ENCODE measurements at places on chromosomes 2 and 18. TPM values are rescaled to one million over a fixed set of nuclear protein-coding genes. Genes with fewer than 3 reads are reported as not detected.

The TEKT4 gene
- not detected for total RNA-seq

The ACYP2 gene
- total RNA-seq, result 7.5 TPM

DNA sequence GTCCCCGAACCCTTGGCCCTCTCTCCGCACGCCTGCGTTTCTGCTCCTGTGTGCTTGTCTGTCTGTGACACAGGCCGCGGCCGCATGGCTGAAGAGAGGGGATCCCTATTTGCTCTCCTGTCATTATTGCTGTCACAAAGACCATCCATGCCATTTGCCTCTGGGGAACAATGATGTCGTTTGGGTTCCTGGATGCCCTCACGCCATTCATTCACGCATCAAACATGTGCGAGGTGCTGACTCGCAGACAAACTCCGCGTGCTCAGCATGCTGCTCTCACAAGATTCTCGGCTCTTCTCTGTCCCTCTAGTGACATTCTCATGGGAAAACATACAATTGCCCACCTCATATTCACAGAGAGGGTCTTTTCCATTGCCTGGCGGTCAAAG lies 67.8 kb downstream of the ASB1 start:
- H3K36me3 ChIP-seq, result no peaks in the 10 kb centered on the region
- H3K4me1 ChIP-seq, result peaks cover 28% of the 10 kb centered on the region
- no peak for DNase-seq
- H3K27me3 ChIP-seq, result no peaks in the 10 kb centered on the region

DNA sequence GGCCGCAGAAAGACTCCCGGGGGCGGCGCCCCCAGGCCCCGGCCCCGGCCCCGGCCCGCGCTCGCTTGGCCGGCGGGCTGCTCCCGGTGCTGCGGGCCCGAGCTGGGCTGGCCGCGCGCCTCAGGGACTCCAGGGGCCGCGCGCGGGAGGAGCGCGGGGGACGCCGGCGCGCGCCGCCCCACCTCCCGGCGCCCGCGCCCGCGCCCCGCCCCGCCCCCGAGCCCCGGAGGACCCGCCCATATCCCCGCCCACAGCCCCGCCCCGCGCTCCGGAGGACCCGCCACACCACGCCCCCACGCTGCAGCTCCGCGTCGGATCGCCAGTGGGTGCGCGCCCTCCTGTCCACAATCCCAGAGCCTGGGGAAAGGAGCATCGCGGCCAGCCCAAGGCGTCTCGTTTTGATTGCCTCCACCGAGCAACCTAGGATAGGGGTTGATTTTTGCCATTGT lies at the start of gene PARD6G:
PARD6G (minus strand) TSS at position 122 of the 449 bp plus-strand sequence. CDS start 166 bp downstream, outside the sequence.
- peaks cover 44% of the 10 kb centered on the region for H3K27me3 ChIP-seq
- H3K36me3 ChIP-seq, result no peaks in the 10 kb centered on the region

GRCh38 chr2:100012561-100012960 lies 129.8 kb downstream of the AFF3 start:
- H3K27ac ChIP-seq, result no peak overlapping the region
- no peak overlapping the region for H3K4me3 ChIP-seq
- no peaks in the 10 kb centered on the region for H3K36me3 ChIP-seq
- peaks cover 3% of the 10 kb centered on the region for H3K27me3 ChIP-seq

DNA sequence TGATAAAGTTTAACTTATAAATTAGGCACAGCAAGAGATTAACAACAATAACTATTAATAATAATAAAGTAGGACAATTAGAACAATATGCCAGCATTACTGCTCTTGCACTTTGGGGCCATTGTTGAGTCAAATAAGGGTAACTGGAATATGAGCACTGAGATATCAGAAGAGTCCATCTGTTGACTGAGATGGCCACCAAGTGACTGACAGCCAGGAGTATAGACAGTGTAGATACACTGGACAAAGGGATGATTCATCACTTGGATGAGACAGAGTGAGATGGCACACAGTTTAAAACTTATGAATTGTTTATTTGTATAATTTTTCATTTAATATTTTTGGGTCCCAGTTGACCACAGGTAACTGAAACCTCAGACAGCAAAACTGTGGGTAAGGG lies 20.0 kb downstream of the NAB1 start:
- H3K36me3 ChIP-seq, result peaks cover 39% of the 10 kb centered on the region
- H3K4me1 ChIP-seq, result peaks cover 24% of the 10 kb centered on the region

GRCh38 chr18:49632588-49632987 lies 70.7 kb downstream of the LIPG start:
- DNase-seq, result no peak
- no peaks in the 10 kb centered on the region for H3K36me3 ChIP-seq
- H3K27me3 ChIP-seq, result peaks cover 3% of the 10 kb centered on the region
- no peaks in the 10 kb centered on the region for H3K4me1 ChIP-seq

- H3K4me3 ChIP-seq, result peak overlapping the region; percentile 33
- H3K27me3 ChIP-seq, result peaks cover 14% of the 10 kb centered on the region
- no peak for DNase-seq
Measured at GRCh38 chr2:217222309-217222910, 362.5 kb upstream of the TNP1 start.

- DNase-seq, result no peak
- no peak overlapping the region for H3K27ac ChIP-seq
- H3K27me3 ChIP-seq, result peaks cover 4% of the 10 kb centered on the region
- H3K4me3 ChIP-seq, result no peak overlapping the region
Measured at GRCh38 chr2:63614448-63614968, 25.7 kb downstream of the MDH1 start.

GRCh38 chr2:136024616-136025015 lies 39.2 kb upstream of the DARS1 start:
- H3K36me3 ChIP-seq, result no peaks in the 10 kb centered on the region
- no peak overlapping the region for H3K4me3 ChIP-seq
- H3K27me3 ChIP-seq, result peaks cover 3% of the 10 kb centered on the region
- H3K27ac ChIP-seq, result no peak overlapping the region
- H3K4me1 ChIP-seq, result peaks cover 11% of the 10 kb centered on the region
- DNase-seq, result no peak

DNA sequence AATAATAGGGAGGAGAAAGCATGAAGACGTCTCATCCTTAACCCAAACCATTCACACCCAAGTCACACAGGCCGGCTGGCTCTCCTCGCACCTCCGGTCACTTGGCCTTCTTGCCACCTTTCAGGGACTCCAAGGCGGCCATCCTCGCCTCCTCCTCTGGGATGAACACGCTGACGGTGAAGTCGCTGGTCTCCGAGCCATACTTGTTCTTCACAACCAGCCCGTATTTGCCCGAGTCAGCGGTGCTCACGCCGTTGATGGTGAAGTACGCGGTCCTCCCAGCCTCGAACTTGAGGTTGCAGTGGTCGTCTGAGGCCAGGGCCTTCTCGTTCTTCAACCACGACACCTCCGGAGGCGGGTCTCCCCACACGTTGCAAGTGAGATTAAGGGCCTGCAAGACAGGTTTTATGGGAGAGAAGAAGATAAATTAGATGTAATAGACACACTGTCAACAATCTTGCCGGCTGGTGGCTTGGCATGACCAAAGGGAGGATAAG lies 54.3 kb upstream of the LPIN2 start:
- peak overlapping the region; percentile 83 for H3K27ac ChIP-seq
- H3K27me3 ChIP-seq, result no peaks in the 10 kb centered on the region
- H3K36me3 ChIP-seq, result peaks cover 28% of the 10 kb centered on the region
- DNase-seq, result no peak
- H3K4me3 ChIP-seq, result peak overlapping the region; percentile 59

GRCh38 chr18:62663731-62664336 lies 51.5 kb upstream of the PHLPP1 start:
- no peaks in the 10 kb centered on the region for H3K36me3 ChIP-seq
- no peaks in the 10 kb centered on the region for H3K4me1 ChIP-seq
- H3K27me3 ChIP-seq, result no peaks in the 10 kb centered on the region
- no peak overlapping the region for H3K4me3 ChIP-seq
